ENCODE measurements at places on chromosomes 6 and 20.

GRCh38 chr6:72916298-72916697, 294.4 kb downstream of the KCNQ5 start:
- no peak for DNase-seq

GRCh38 chr6:35357677-35358076, 15.3 kb downstream of the PPARD start:
- no peak for DNase-seq

DNA sequence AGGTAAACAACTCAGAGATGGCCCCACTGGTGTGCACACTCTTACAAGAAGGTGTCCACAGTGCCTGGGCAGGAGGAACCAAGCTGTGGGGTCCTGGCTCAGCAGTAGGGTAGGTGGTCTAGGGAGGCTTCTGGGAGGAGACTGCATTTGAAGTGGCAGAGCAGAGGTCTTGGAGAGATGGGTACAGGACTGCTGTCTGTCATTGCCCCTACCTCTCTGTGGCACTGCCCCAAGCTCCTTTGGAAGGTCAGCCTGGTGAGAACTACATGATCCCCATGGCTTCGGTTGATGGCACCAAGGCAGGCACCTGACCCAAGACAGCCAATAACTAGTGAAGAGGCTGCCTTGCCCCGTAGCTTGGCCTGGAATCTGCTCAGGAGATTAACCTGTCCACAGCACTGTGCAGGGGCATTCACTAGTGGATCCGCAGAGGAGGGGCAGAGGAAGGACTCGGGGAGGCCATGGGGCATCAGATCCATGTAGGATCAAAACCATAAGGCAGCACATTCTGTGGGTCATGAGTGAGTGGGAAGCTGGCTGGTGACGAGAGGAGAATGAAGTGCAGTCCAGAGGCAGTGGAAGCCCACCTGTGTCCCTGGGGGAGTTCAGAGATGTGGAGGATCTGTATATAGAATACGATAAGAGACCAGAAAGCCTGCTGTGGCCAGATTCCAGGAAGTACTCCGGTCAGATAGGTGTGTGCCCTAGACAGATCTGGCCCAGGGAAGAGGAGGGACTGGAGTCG, 162.0 kb downstream of the GRM4 start:
- DNase-seq = no peak

DNA sequence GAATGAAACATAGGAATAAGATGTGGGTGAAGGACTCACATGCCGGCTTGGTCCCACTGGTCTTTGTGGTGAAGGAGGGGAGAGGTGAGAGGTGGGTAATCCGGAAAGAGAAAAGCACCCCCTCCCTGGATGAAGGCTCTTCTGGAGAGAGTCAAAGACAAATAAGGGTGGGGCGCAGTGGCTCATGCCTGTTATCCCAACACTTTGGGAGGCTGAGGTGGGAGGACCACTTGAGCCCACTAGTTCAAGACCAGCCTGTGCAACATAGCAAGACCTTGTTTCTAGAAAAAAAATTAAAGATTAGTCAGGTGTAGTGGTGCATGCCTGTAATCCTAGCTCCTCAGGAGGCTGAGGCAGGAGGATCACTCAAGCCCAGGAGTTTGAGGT, 3.1 kb downstream of the LTB start:
- no peak for DNase-seq

DNA sequence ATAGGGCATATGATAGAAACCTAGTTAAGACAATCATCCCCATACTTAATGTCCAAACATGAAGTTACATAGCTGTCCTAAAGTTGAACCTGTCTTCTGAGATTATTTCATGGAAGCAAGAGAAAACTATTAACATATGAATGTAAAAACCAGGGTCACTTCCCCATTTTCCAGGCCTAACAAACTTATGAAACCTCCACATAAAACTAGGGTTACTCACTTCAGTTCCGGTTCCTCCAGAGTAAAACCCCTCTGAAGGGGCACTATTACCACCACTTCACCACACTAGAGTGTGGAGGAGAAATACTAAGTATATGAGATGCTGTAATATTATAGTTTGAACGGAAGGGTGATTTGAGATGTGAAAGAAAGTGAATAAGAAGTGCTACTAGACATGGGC, 14.9 kb downstream of the PRKN start:
- no peak for DNase-seq

DNA sequence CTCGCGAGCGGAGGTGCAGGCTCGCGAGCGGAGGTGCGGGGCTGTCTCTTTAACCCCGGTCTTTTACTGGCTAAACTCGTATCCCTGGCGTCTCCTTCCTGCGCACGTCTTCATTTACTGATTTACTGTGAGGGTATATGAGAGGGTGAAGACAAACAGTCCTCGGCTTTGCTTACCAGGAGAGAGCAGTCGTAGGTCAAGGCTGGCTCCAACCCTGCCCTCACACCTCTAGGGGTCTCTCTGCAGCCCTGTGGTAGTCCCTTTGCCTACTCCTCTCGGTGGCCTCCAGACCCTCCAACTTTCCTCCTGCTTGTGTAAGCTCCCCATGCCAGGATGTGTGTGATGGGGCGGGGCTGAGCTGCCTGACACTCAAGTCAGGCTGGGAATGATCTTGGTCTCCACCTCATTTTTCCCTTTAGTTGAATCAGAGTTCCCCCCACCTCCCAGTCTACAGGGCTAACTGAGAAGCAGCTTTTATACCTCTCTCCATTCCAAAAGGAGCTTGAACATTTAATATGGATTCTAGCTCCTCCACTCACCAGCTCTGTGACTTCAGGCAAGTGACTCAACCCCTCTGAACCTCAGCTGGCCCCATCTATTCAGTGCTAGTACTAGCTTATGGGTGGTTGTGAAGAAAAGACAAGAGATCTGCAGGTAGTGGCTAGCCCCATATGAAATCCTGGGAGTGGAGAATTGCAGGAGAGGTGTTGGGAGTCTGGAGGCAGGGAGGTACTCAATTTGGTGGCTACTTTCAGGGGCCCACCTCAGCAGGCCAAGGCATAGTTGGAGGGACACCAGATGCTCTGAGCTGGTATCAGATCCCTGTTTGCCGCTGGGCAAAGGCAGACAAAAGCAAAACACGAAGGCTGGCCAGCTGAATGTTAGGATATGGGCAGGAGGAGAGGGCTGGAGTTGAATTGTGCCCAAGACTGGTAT, 902 bp downstream of the SLC29A1 start:
- no peak for DNase-seq

DNA sequence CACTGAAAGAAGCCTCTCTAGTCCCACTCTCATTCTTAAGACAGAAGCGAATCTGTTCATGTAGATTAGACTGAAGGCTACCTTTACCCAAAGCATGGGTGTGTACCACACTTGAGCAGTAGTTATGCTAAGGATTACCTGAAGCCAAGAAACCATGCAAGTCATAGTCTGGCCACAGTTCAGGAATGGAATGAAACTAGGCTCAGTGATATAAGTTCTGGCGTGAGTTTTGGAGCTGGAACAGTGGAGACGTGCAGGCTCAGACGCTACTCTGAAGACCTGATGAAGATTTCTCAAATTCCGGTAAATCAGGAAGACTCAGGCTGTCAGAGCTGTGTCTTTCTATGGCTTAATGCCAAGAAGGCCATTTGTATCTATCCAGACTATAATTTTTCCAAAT, 219.9 kb downstream of the HDGFL1 start:
- DNase-seq = no peak

- no peak for DNase-seq
These were observed 12.1 kb upstream of the MLN start for GRCh38 chr6:33815854-33816253.

- DNase-seq = no peak
These were observed 54.9 kb downstream of the CDH22 start for GRCh38 chr20:46253391-46253790.

- peak; percentile 6 for DNase-seq
These were observed 684 bp downstream of the PAQR8 start for GRCh38 chr6:52362443-52363227.

GRCh38 chr6:19443411-19443810, 393.8 kb upstream of the ID4 start:
- DNase-seq = no peak

DNA sequence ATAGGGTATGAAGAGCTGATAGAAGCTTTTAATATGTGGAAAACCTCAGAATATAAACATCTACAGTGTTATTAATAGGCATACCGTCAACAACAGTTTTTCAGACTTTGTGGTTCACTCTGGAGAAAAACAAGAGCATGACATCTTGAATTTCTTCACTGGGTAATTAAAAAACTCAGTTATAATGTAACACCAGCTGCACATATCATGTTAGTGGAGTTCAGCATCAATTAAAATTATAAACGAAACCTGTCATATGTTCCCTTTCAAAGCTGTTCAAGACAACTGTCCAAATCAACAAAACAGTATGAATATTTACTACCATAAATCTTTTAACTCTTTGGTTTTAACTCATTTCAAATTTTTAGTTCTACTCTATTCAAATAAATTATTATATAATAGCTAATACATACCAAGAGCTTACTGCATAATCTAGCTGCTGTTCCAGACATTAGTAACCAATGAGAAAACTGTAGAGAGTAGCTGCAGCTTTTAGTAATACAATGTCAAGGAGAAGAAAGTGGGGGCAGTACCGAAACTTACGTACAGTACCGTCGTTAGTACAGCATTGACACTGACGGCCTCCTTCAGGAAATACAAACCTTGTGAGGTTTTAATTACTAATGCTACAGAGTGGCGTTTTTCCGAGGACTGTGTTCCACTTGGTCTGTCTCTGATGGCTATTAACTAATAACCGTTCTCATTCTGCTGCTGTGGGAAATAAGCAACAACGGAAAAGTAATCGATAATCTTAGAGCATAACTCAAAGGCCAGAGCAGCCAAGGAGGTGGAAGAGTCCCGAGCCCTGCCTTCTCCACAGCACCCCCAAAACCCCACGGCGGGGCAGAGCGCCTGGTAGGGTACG, 532 bp upstream of the PM20D2 start:
- DNase-seq = peak; percentile 2

- no peak for DNase-seq
These were observed 3.8 kb upstream of the WFDC12 start for GRCh38 chr20:45128099-45128498.

DNA sequence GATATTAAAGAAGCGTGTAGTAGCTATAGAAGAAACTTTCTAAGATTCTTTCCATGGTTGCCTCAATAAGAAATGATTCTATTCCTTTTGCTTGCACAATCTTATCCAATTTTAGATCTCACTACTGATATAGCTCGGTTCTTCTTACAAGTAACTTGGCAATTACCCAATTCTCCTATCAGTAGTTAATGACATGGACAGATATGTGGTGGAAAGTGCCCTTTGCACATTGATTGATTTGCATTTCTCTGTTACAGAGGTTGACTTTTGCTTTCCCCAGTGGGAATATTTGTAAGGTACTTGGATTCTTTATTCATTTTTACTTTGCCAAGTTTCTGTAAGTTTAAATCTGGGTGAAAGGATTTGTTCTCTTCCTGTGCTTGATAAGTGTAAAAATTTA, 93.7 kb upstream of the QKI start:
- DNase-seq = no peak

GRCh38 chr20:52490711-52491430, 299.3 kb upstream of the ZFP64 start:
- DNase-seq = no peak

DNA sequence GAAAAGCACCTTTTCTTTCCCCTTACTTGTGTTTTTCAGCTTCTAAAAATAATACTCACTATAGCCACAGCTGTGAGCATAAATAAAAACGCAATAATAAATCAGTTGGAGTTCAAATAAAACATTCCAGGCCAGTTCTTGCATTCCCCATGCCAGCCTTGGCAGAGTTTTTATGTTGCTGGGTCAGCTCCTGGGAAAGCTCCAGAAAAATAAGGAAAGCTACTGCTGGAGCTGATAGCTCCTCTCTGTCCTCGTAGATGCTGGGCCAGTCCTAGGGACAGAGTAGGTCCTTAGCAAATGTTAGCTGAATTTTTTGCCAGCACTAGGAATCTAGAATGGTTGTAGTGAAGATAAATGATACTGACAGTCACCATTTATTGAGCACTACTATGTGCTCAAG, 389.0 kb upstream of the SYNCRIP start:
- no peak for DNase-seq

DNA sequence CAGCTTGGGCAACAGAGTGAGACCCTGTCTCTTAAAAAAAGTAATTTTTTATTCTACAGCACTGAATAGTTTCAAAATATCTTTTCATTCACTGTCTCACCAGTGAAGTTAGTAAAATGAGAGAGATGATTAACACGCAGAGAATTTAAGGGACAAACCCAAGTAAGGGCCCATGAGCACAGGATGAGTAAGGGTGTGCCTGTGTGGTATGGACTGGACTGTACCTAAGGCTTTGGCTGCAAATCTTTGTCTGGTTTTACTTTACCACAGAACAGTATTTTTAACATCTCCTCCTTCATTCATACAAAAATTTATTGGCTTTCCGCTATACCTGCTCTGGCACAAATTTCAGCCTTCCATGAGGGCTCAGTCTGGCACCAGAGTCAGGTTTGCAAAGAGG, 433.3 kb downstream of the UTRN start:
- no peak for DNase-seq

DNA sequence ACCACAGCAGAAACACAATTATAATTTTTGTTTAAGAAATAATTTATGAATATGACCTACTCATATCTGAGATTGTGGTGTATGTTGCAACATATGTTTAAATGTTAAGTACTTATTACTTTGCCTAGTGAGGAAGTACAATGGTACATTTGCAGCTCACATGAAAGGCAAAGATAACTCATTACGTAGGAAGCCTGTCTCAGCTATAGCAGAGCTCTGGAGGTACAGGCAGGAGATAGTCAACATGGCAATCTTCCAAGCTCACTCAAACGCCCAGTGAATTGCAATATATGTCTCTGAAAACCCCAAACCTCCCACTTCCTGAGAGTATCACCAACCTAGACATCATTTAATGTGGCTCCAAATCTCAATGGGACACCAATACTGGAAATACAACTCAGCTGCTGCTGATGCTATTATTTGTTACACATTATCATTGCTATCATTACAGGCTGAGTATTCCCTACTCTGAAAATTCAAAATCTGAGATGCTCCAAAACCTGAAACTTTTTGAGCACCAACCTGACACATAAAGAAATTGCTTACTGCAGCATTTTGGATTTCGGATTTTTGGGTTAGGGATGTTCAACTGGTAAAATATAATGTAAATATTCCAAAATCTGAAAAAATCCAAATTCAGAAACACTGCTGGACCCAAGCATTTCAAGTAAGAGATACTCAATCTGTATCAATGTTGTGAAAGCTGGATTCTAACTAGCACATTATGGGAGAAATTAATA, 25.1 kb upstream of the GSTA4 start:
- DNase-seq = no peak

DNA sequence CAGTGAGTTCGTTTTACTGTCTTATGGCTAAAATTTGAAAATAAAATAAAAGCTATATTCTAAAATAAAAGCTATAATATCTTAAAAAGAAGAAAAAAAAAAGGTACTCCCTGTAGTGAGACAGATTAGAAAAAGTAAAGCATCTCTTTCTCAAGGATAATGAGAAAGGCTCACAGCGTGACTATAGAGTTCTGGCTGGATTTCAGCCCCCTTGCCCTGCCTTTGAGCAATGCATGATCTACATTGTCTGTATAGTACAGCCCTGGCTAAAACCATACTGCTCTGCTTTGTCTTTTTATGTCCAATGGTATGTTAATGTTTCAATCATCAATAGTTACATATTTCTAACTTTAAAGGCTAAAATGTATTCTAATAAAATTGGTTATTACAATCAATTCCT, 91.2 kb downstream of the PRSS35 start:
- DNase-seq = no peak

GRCh38 chr6:10073341-10073740, 341.5 kb downstream of the TFAP2A start:
- no peak for DNase-seq

Measured in activated gamma-delta T cell treated with anti-CD3 and anti-CD28 coated beads, Interleukin-2, amount 50 U/mL, for 16 hours (primary cell).